CD4-positive, alpha-beta T cell treated with Interleukin-1 beta for 1 hour (primary cell): ENCODE measurements at places on chromosomes 13 and 19.

- DNase-seq = no peak
Observed at GRCh38 chr19:28436320-28436719, 776.6 kb downstream of the UQCRFS1 start.

DNA sequence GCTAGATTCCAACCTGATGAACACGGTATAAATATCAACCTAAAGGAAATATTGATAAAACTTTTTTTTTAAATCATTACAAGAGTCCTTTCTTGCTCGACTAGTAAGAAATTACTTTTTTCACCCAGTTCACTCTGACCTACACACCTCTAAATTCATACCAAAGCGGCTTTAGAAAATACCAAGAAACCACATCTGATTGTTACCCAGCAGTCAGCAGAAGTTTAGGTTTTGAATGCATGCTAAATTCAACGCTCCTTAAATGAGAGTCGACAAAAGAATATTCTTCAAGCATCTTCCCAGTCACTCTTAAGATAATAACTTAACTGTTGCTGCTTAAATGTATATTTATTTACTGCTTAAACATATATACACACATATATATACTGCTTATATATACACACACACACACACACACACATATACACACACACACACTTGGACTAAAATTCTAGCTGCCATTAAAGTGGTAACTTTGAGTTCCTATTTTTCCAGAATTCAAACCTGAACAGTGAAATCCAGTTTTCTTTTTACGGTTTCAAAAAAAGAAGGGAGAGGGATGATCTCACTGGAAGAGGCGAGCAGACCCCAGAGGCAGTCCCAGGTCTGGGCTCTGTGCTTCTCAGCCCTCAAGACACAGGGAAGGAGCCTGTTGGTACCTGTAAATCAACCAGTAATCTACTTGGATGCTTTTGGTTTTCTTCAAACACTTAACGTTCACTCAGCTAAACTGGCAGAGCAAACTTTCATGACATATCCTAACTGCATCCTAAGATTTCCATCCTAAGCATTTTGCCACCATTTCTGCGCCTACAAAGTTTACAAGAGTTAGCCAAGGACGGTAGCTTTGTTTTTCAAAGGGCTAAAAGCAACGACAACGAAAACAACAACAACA, 1.7 kb downstream of the STK24 start:
- DNase-seq = peak; percentile 32

GRCh38 chr13:84962141-84962750, 837.0 kb downstream of the SLITRK6 start:
- DNase-seq = no peak

DNA sequence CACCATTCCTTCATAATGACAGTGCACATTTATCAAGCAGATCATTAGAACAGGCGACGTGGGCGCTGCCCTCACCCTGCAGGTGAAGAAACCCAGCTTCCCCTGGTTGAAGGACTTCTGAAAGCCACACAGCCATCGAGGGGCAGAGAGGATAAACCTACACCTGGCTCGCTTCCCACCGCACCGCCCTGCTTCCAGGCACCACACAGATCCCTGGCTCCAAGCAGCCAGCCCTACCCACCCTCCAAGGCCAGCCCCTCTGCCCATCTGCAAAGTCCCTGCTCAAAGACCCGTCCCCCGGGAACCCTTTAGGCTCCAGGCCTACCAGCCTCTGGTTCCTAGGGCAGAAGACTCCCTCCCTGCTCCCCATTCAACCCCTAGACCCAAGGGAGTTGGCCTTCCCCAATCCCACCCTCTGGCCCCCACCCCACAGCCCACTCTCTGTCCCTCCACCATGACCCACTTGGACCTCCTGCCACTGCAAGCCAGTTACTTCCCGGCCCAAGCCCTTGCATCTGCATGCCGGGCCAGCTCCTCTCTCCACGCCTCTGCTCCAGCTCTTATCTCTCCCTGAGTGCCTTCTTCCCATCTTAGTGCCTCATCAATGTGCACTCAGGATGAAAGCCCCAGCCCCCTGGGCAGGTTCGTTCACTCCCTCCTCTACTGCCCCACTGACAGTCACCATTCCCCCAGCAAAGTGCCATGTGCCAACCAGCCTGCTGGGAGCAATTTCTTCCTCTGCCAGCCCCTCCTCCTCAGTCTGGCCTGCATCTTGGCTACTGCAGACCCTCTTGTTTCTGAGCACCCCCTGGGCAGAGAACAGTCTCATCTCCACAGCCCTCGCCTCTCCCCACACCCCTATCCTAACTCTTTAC, 28.0 kb downstream of the PEPD start:
- DNase-seq = no peak

DNA sequence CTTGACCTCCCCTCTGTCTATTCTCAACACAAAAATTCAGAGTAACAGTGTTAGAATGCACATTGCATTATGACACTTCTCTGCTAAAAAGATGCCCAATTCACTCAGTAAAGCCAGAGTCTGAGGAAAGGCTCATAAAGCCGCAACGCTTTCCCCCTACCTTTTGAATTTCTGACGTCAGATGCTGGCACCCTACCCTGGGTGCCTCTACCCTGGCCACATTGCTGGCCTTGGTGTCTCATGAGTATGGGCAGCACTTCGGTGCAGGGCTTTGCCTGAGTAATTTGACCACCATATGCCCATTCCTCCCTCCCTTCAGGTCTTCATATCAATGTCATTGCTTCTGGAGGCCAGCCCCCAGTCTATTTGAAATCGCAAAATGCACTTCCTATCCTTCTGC, 229.3 kb downstream of the MYO16 start:
- DNase-seq = no peak

DNA sequence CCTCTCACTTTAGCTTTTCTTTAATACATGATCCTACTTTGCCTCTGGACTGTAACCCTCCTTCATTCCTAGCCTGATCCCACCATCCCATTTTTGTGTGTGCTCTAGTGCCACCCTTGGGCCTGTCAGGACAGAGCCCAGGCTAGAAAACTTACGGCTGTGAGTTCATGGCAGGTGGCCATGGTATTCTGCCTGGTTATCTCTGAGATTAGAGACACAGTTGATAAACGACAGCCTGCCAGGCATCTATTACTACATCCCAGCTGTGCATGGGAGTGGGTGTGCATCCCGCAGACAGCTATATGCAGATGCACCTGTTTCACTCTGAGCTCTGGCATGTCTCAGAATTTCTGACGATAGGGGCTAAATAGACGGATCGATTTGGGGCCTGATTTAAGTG, 110.9 kb downstream of the HS6ST3 start:
- DNase-seq = no peak

- no peak for DNase-seq
Observed at GRCh38 chr19:41307954-41308449, 2.0 kb upstream of the CCDC97 start.

DNA sequence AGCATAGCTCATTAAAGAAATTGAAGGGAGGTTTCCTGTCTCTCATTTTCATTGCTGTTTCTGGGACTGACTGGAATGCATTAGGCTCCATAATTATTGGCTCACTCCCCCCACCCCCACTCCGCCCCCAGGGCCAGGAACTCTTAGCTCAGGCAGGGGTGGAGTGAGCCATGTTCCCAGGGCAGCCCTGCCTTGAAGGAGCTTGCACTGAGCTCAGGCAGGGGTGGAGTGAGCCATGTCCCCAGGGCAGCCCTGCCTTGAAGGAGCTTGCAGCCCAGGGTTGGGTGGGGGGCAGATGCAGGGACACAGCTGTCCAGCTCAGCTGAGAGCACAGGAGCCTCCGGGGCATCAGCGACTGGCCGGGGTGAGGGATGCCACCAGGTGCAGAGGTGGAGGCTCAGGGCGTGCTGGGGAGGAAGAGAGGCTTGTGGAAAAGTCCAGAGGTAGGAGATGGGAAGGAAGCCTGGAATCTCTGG, 39.1 kb upstream of the TFDP1 start:
- no peak for DNase-seq

GRCh38 chr19:47641891-47642485, 33.1 kb downstream of the BICRA start:
- DNase-seq = no peak

GRCh38 chr13:49560270-49561061, 24.9 kb downstream of the RCBTB1 start:
- no peak for DNase-seq

DNA sequence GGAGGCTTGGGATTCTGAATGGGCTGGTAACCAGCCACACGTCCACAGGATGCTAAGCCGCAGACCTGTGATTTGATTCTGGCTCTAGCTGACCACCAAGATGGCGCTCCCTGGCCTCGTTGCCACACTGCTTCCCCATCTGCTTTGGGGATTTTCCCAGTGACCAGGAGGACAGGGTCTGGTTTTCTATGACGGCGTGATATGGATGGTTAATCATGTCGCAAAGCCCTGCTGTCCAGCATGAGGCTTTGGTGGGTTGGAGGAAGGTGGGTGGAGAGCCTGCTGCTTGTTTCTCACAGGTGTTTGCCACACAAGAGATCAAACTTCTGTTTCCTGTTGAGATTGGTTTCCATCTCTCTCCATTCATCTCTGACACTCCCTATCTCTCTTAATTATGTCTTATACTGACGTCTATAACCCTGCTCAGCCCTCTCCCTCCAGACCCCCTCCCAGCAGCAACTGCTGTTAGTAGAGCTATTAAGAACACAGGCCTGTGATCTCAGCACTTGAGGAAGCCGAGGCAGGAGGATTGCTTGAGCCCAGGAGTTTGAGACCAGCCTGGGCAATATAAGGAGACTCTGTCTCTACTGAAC, 102.7 kb downstream of the SIPA1L3 start:
- DNase-seq = no peak

DNA sequence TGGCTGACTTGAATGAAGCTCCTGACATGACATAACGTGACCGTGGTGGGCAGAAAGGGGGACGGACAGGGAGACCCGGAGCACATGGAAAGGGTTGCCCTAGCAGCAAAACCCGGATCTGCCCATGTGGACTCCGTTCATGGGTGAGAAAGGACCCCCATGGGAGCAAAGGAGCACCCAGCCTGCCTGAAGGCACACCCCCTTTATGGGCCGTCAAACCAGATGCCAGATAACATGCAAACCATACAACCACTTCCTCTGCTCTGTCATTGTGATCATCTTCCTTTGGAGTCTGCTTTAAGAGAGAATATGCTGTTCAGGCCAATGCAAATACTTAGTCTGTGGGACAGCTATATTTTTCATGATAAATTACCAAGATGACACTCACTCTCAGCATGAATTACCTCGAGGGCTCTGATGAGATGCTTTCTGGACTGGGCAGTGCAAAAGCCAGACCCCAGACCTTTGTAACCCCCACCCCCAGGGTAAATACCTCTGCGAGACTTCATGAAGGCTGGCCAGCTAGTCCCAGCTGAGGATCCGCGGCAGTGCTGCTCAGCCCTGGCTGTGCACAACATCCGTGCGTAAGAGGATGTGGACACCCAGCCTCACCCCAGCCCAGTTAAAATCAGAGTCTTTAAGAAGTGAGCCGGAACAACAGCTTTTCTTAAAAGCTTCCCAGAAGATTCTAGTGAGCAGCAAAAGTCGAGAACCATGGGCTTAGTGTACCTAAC, 126.6 kb downstream of the USP12 start:
- DNase-seq = peak; percentile 10

GRCh38 chr19:496986-497385, 700 bp downstream of the MADCAM1 start:
- DNase-seq = no peak

- DNase-seq = peak; percentile 94
Observed at GRCh38 chr19:10104665-10105508, 1.3 kb upstream of the PPAN start.

GRCh38 chr13:72005455-72005854, 138.5 kb upstream of the DACH1 start:
- DNase-seq = no peak

DNA sequence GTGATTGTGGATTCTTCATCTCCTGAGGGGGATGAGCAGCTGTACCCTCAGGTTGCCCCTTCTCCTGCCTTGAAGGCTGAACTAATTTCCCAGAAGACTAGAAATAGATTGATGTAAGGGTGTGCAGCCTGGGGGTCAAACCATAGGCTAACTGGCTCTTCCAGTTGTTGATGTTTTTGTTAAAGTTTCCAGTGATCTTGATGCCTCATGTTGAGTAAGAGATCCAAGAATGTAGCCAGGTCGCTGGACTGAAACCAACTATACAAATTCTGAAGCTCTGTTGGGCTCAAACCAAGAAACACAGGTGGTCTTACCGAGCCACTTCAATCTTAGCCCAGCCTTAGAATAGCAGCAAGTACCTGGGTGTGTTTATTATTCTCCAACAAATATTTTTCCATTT, 391.8 kb downstream of the KLF5 start:
- no peak for DNase-seq

GRCh38 chr13:30864433-30865122, 41.5 kb upstream of the MEDAG start:
- DNase-seq = no peak

DNA sequence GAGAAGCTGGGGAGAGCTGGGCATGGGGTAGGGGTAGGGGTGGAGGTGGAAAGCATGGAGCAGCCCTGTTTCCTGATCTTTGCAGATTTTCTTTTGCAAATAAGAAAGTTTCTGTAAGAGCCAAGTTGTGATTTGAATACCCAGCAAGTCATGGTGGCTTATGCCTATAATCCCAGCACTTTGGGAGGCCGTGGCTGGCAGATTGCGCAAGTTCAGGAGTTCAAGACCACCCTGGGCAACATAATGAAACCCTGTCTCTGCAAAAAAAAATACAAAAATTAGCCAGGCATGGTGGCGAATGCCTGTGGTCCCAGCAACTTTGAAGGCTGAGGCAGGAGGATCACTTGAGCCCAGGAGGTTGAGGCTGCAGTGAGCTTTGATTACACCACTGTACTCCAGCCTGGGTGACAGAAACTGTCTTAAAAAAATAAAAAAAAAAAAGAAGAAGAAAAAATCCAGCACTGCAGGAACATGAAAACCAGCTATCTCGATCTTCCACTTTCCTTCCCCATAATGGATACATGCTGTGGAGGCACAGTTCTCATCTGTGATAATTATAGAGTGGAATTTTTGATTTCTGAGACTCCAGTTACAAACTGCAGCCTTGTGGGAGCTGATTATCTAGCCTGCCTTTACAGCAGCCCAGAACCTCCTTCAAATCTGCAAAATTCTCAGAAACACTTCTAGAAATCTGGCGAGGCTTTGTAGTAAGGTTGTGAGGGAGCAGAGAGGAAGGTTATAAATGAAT, 12.1 kb upstream of the TEX26 start:
- no peak for DNase-seq

DNA sequence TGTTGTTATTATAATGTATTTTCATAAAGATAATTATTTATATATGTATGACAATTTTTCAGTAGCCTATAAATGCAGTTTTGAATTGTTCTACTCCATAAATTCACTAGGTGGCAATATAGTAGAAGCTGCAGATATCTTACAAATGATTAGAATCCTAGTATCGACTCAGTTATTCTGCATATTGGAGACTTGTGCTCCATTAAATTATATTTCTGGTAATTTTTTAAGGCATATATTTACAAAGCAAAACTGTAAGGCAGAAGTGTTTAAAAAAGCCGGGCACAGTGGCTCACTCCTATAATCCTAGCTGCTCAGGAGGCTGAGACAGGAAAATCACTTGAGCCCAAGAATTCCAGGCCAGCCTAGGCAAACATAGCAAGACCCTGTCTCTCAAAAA, 58.7 kb downstream of the DPY19L3 start:
- no peak for DNase-seq

GRCh38 chr13:100235311-100235901, 146.5 kb downstream of the PCCA start:
- peak; percentile 63 for DNase-seq
